ENCODE measurements at places on chromosomes 2 and 18.

DNA sequence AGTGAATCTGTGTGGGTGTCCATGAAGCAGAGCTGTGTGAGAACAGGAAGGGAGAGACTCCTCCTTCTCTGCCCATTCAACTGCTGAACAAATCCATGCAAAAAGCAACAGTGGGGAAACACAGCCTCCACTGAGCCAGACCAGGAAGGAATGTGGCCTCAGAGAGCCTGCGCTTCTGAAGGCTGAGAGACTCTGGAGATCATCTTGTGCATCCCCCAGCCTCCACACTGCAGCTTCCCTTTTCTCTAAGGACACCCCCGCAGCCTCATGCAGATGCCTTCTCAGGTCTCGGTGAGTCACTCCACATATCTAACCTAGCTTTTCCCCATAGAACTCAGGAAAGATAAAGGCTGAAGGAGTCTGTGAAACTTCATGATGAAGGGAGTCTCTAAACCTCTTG, 402.9 kb downstream of the TNS1 start:
- DNase-seq, result no peak

- peak; percentile 14 for DNase-seq
Observed at GRCh38 chr2:174522553-174522952, 35.7 kb upstream of the GPR155 start.

DNA sequence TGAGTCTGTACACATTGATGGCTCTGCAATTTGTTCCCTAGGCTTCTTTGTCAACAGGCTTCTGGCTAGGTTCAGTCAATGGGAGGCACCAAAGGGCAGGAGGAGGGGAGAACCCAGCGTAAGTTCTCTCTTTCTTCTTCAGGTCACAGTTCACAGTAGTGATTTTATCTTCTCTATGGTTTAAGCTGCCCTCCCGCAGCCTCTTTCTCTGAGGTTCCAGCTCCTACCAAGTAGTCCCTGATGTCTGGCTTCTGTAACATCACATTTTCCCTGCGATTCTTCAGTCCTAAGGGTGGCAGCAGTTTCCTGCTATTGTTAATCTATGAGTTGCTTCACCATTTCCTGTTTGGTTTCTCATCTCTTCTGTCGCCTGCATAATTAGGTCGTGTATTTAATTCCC, 107.4 kb downstream of the CPO start:
- peak; percentile 59 for DNase-seq

- no peak for DNase-seq
Observed at GRCh38 chr2:205495819-205496218, 186.5 kb upstream of the NRP2 start.

DNA sequence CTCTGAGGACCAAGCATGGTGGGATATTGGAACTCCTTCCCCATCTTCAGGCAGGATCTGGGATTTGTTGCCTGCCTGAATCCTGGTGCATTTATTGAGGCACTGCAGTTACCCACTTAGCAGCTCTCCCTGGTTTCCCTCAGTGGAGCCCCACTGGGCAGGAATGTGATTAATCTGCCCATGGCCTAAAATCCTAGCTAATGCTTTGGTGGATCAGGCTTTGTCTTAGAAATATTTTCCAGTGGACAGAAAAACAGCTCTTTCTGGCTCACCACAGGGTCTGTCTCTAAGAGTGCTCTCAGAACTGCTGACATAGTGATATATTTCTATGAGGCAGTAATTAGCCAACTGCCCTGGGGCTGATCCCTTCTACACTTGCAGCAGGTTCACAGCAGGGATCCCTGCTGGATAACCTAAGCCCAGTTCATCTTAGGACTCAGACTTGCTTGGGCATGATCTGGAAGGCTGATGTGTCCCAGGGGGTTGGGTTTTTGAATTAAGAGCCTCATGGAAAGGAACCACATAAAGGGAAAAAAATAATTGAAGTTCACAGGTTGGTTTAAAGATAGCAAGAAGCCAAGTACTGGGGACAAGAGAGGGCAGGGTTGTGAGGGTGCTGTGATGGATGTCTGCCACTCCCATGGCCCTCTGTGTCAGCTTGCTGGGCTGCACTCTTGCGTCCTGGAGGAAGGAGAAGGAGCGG, 44.3 kb upstream of the ZDBF2 start:
- no peak for DNase-seq

DNA sequence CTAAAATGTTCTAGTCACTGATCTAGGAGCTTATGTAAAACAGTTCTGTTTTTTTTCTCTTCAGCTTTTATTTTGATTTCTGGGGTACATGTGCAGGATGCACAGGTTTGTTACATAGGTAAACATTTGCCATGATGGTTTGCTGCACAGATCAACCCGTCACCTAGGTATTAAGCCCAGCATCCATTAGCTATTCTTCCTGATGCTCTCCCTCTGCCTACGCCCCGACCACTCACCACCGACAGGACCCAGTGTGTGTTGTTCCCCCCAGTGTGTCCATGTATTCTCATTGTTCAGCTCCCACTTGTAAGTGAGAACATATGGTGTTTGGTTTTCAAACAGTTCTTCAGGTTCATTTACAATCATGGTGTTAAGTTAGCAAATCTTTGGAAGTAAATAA, 84.8 kb upstream of the PROKR1 start:
- no peak for DNase-seq

DNA sequence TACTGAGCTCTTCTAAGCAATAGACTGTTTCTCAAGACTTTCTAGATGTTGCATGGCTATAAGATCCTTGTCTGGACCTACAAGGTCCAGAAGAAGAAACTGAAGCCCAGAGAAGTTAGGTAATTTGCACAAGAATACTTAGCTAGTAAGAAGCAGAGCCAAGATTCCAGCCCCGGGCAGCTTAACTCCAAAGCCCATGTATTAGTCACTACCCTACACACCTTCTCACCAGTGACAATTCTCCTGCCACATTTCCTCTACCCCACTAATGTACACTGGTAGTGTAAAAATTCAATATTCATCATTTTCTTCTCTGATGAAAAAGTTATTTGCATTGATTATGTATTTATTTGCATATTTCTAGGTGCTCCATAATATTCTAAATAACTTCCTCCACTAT, 95.5 kb upstream of the CREB1 start:
- no peak for DNase-seq

DNA sequence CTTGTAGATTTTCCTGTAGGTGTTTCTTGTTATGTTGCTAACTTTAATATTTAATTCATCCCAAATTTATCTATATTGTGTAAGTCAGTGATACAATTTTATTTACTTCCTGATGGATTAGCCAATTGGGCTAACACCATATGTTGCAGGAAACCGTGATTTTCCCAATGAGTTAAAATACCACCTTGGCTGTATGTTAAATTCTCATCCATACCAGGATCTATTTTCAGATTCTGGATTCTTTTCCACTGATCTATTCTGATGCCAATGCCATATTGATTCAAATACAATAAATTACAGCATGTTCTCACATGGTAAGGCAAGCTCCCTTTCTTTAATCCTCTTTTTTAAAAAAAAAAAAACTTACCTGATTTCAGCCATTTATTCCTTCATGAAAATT, 85.8 kb upstream of the DNAJC10 start:
- no peak for DNase-seq

GRCh38 chr2:105625632-105626031, 119.1 kb upstream of the NCK2 start:
- no peak for DNase-seq

- no peak for DNase-seq
Observed at GRCh38 chr2:222399038-222399783, 25.1 kb upstream of the SGPP2 start.

DNA sequence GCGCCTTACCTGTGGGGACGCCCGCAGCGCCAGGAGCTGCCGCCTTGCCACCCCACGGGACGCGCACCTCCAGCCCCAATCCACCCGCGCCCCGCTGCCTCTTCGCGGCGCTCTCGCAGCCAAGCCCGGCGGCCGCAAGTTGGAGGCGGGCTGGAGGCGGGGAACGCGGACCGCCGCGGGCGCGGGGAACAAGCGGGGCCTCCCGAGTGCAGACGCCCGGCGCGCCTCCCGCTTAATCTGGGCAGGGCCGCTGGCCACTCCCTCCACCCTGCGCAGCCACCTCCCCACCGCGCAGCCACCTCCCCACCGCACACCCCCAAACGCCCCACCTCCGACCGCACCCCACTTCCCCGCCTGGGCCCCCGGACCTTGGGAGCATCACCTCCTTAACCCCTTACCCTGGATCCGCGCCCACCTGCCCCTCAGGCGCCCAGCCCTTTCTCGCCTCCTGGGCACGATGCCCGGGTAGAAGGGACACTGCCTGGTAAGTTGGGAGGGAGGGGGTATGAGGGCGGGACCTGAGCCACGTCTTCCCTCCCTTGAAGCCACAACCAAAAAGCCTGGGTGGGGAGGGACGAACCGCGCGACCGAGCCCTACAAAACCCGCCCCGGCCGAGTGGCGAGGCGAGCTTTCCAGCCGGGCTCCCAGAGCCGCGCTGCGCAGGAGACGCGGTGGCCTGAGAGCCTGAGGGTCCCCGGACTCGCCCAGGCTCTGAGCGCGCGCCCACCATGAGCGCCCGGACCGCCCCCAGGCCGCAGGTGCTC, at the start of the genes COL4A3 and COL4A4:
Gene COL4A3, plus strand, starts transcription at position 627 of the 765 bp plus-strand sequence. Its CDS starts 103 bp downstream, at position 730.
Gene COL4A4, minus strand, starts transcription at position 208 of the 765 bp plus-strand sequence. CDS start 16,722 bp downstream, outside the sequence.
- DNase-seq, result no peak

- DNase-seq, result no peak
Observed at GRCh38 chr2:29691391-29691950, 229.9 kb downstream of the ALK start.

DNA sequence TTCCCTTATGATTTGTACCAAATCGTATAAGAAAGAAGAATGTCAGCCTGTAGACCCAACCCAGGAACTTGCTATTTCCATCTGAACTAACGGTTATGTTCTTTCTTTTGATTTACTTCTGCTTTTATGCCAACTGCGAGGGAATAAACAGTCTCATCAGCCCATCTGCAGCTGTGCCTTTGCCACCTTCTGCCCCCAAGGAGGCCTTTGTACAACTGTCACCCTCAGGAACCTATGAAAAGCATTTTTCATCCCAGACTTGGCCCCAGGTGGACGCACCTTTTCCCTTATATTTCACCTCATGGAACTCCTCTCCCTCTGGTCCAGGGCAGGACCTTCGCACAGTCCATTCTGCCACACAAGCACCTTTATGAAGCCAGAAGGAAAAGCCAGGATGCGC, 109.8 kb downstream of the AOX1 start:
- DNase-seq, result no peak

DNA sequence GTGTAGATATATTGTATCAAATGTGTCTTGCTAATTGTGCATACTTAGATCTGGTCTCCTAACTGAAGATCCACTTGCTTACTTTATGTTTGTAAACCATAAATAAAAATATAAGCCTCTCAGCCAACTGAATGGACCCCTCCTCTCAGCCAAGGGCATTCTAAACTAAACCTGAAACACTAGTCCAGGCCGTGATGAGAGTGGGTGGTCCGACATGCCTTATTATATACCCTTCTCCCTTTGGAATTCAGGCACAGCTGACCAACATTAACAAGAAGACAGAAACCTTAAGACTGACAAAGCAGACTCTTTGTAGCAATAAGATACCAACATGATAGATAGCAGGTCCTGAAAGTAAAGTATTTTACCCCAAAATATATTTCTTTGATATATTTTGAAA, 64.3 kb upstream of the PLA2R1 start:
- DNase-seq, result no peak

DNA sequence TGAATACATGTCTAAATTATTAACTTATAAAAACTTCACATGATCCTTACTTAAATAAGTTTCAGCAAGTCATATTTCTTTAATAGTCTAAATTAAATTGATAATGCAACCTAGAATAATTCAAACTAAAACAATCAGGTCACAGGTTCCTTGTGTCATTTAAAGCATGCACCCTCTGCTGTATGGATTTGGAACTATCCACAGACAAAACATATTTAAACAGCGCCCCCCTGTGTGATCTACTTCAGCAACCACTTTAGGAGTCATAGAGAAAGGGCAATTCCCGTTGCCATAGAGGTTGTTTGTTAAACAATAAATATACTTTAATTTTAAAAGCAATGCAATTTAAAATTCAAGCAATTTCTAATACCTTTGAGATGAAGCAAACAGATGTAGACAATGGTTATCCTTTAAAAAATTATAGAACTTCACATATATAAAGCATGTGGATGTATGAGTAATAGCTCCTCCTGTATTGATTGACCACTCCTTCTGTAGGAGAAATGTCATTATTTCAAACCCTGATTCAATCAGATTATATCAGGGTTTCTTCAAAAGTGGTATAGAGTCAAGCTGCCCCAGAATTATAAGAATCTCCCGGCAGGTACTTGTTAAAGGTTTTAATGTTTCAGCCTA, 21.2 kb downstream of the GRB14 start:
- DNase-seq, result peak; percentile 13

DNA sequence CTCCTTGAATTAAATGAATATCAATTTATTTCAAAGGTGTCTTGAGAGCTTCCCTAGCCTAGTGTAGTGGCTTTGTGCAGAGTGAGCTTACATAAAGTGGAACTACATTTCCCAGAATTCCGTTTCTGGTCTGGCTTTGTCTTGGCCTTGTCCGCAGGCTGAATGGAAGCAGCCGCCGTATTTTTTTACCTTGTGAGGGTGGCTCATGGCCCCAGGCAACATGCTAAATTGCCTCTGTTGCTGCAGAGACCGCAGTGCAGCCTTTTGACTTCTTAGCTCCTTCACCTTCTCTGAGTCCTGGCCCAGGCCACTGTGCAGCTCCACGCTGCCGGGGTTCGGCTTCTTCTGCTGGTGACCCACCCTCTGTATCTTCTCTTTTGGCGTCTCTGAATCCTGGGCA, 114.8 kb upstream of the SLC38A11 start:
- DNase-seq, result no peak

Data from CD4-positive, alpha-beta T cell treated with Interleukin-17A for 1 hour (primary cell).